ENCODE measurements at places on chromosomes 2 and 18. TPM values are rescaled to one million over a fixed set of nuclear protein-coding genes. Genes with fewer than 3 reads are reported as not detected.

- peaks cover 23% of the 10 kb centered on the region for H3K4me1 ChIP-seq
- H3K4me3 ChIP-seq, result no peak overlapping the region
- no peak overlapping the region for H3K27ac ChIP-seq
- H3K27me3 ChIP-seq, result no peaks in the 10 kb centered on the region
These were observed 2.2 kb downstream of the PLEKHA3 start for GRCh38 chr2:178482437-178482836.

DNA sequence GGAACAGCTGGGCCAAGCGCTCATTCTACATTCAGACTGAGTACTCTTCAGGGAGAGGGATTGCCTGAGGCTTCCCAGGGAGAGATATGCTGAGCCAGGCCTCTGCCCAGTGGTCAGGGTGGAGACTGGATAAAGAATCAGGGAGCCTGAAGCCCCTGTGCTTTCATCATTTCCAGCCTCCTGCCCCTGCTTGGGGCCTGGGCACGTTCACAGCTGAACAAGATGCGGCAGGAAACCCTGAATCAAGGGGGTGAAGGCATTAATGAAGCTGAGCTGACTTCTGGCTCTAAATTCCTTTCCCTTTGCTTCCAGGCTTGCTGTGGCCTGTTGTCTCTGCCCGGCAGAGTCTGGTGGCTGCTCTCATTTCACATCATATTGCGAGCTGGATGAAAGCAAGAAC lies 35.0 kb downstream of the RPL37A start:
- H3K4me3 ChIP-seq, result no peak overlapping the region
- no peaks in the 10 kb centered on the region for H3K27me3 ChIP-seq
- no peak for DNase-seq

GRCh38 chr18:54848121-54848520 lies 19.8 kb downstream of the RAB27B start:
- no peak overlapping the region for H3K4me3 ChIP-seq
- no peaks in the 10 kb centered on the region for H3K36me3 ChIP-seq
- DNase-seq, result no peak
- H3K27me3 ChIP-seq, result no peaks in the 10 kb centered on the region
- no peaks in the 10 kb centered on the region for H3K4me1 ChIP-seq
- H3K27ac ChIP-seq, result no peak overlapping the region

The GRHL1 gene
- total RNA-seq, result 5.5 TPM

DNA sequence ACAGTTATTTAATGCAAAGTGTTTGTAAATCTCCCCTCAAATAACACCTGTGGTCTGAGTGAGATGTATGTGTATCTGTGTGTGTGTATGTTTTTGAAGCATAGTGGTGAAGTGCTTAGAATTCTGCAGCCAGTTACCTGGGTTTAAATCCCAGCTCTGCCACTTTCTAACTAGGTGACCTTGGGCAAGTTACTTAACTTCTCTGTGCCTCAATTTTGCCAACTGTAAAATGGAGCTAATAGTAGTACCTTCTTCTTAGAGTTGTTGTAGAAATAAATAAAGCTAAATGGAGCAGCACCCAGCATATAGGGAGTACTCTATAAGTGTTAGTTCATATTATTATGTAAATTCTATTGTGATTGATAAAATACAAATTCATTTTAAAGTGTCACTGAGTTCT lies 48.9 kb downstream of the TGFA start:
- H3K4me1 ChIP-seq, result no peaks in the 10 kb centered on the region
- no peak overlapping the region for H3K27ac ChIP-seq
- DNase-seq, result no peak
- peaks cover 10% of the 10 kb centered on the region for H3K27me3 ChIP-seq
- no peak overlapping the region for H3K4me3 ChIP-seq

GRCh38 chr2:15041429-15041837 lies 408.9 kb downstream of the LRATD1 start:
- no peak overlapping the region for H3K4me3 ChIP-seq
- no peaks in the 10 kb centered on the region for H3K36me3 ChIP-seq
- H3K27ac ChIP-seq, result no peak overlapping the region
- H3K4me1 ChIP-seq, result no peaks in the 10 kb centered on the region
- H3K27me3 ChIP-seq, result peaks cover 18% of the 10 kb centered on the region

DNA sequence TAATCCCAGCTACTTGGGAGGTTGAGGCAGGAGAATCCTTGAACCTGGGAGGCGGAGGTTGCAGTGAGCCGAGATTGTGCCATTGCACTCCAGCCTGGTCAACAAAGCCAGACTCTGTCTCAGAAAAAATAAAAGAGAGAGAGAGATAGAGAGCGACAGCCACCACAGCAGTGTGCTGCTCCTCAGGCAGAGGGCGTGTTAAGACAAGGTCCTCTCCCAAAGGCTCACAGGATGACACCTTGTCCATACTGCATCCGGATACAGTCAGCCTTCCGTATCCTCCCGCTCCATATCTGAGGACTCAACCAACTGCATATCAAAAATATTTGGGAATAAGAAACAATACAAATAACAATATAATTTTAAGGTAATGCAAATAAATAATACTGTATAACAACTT lies 20.1 kb downstream of the ARL4C start:
- no peak overlapping the region for H3K4me3 ChIP-seq
- H3K27ac ChIP-seq, result no peak overlapping the region
- no peaks in the 10 kb centered on the region for H3K4me1 ChIP-seq
- DNase-seq, result peak; percentile 16
- no peaks in the 10 kb centered on the region for H3K36me3 ChIP-seq

The FECH gene
- 67.1 TPM for total RNA-seq

GRCh38 chr2:237205561-237205971 lies 119.9 kb downstream of the COPS8 start:
- H3K4me3 ChIP-seq, result no peak overlapping the region
- no peak overlapping the region for H3K27ac ChIP-seq
- H3K27me3 ChIP-seq, result no peaks in the 10 kb centered on the region
- no peak for DNase-seq

The CD8A gene
- 0.07 TPM for total RNA-seq

The GPC1 gene
- 0.82 TPM for total RNA-seq

DNA sequence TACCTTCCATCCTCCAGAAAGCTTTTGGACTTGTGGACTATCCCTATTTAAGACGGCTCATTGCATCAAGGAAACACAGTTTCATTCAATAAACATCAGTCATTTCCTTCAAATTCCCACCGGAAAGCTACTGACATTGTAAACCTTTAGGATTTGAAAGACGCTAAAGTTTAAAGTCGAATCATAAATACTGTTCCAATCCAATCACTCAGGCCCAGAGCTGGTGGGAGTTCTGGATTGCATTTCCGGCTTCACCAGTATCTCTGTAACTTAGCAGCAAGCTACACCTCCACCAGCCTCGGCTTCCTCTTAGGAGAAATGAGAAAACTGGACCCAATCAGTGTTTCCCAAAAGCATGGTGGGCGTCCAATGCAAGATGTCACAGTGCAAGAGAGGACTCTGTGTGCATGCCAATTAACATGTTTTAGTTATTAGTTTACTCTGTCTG lies 1.6 kb downstream of the WDFY1 start:
- DNase-seq, result peak; percentile 26
- no peaks in the 10 kb centered on the region for H3K27me3 ChIP-seq
- peaks cover 15% of the 10 kb centered on the region for H3K4me1 ChIP-seq

GRCh38 chr2:25311865-25312575 lies 29.7 kb downstream of the DNMT3A start:
- peak; percentile 49 for DNase-seq
- no peak overlapping the region for H3K4me3 ChIP-seq
- no peaks in the 10 kb centered on the region for H3K36me3 ChIP-seq

DNA sequence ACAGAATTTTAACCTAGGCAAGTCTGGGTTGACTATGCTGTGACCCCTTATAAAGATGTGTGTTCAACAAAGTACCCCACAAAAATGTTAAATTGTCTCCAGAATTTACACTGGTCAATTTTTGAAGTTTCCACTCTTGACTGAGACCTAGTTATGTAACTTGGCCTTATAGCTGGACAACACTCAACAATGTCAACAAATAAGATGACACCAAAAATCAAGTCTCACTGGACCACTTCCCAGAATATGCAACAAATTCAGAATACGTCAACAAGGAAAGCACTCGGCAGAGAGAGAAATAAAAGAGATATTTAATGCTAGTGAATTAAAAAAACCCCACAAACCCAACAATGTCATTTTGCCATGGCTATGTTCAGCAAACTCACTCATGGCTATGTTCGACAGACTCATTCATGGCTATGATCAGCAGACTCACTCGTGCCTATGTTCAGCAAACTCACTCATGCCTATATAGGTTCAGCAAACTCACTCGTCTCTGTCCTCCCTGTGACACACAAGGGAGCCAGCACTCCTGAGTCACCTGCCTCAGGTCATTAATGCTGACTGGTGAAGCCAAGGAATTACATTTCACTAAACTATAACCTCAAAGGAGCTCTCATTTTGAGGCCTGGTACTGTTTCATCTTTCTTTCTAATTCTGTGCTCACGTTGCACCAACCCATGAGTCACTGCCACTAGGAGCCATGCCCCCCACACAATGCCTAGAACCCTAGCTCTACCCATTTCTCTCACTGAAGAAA lies 72.7 kb downstream of the PTPN2 start:
- no peaks in the 10 kb centered on the region for H3K27me3 ChIP-seq
- H3K27ac ChIP-seq, result no peak overlapping the region

- no peak overlapping the region for H3K27ac ChIP-seq
- H3K4me1 ChIP-seq, result no peaks in the 10 kb centered on the region
- no peaks in the 10 kb centered on the region for H3K36me3 ChIP-seq
These were observed 53.9 kb downstream of the ZNF407 start for GRCh38 chr18:74651327-74652128.

- H3K4me3 ChIP-seq, result no peak overlapping the region
- H3K27ac ChIP-seq, result no peak overlapping the region
- H3K36me3 ChIP-seq, result no peaks in the 10 kb centered on the region
- no peaks in the 10 kb centered on the region for H3K4me1 ChIP-seq
- no peak for DNase-seq
These were observed 124.8 kb upstream of the BCL2L11 start for GRCh38 chr2:110995911-110996310.

DNA sequence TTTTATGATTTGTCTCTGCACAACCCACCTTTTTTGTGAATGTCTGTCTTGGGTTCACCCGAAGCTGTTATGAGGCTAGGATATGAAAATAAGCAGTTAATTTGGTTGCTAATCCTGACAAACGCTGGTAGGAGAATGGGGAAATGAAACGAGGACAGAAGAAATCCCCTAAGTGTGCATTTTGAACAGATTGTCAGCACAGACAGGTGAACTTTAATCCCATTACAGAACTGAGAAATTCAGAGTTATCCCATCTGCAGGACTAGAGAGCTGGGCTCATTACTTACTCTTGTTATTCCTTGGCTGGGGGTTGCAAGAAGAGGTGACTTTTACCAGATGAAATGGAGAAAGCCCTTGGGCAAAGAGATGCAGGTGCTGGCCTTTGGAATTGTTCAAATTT lies 123.3 kb upstream of the NYAP2 start:
- no peaks in the 10 kb centered on the region for H3K36me3 ChIP-seq
- no peak overlapping the region for H3K27ac ChIP-seq
- DNase-seq, result no peak
- no peaks in the 10 kb centered on the region for H3K27me3 ChIP-seq
- H3K4me1 ChIP-seq, result no peaks in the 10 kb centered on the region

GRCh38 chr2:25664183-25664964 lies 9.0 kb downstream of the DTNB start:
- H3K27me3 ChIP-seq, result no peaks in the 10 kb centered on the region
- no peak overlapping the region for H3K4me3 ChIP-seq
- H3K4me1 ChIP-seq, result no peaks in the 10 kb centered on the region

DNA sequence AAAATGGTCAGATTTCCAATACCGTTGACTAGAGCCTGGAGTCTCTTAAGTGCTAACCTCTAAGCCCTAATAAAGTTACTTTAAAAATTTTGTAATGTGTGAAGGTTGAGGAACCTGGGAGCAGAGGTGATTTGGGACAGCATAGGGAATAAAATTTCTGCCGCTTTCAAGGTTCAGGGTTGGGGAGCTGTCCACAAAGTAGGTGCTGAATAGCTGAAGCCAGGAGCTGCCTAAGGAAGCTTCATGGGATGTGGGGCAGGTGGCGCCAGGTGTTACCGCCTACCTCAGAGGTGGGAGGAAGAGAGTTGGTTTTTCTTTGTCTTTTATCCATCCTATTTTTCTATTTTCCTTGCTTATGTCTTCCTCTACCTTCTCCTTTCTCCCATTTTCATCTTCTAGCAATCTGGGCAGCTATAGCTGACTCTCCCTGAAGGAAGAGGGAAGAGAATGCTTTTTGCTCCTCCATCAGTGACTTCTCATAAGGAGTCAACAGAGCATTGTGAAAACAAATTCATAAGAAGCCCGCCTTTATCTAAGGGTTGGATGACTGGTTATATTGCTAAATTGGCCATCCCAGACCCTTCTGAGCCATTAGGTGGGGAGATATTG lies 178.7 kb downstream of the CLIP4 start:
- no peaks in the 10 kb centered on the region for H3K4me1 ChIP-seq
- H3K27me3 ChIP-seq, result no peaks in the 10 kb centered on the region
- no peak overlapping the region for H3K27ac ChIP-seq
- no peaks in the 10 kb centered on the region for H3K36me3 ChIP-seq
- no peak overlapping the region for H3K4me3 ChIP-seq

DNA sequence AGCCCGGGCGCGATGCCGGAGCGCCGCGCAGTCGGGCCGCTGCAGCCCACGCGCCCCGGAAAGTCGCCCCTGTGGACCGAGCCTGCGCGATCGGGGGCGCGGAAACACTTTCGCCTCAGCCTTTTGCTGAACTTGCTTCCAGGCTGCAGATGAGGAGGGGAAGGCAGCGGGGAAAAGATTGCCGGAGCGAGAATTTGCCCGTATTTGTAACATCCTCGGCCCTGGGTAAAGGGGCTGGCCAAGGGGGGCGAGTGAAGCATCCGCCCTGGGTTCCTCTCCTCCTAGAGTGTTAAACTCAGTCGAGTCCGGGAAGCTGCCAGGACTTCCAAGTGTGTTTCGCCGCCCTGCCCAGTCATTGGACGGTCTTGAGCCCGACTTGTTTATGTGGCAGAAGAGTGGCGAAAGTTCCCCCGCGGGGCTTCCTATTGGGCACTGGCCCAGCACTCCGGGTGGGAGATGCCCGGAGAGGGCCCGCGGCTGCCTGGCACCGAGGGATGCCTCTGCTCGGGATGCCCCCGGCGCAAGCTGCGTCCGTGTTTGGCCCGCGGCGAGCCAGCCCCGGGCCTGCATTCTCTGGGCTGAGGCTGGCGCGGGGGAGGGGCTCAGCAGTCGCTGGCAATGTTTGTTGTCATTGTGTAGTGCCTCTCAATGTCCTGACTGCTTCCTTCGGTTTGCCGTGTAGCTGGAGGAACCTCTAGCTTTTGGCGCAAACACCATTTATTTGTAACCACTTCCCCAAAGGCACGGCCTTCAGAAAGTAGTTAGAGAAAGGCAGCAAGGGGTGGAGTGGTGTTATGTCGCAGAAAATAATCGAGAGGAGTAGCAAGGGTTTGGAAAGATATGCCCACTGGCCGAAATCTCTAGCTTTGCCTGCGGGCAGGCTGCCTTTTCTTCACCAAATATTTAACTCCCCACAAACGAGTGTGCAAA lies 1.1 kb downstream of the CYBRD1 start:
- H3K4me3 ChIP-seq, result peak overlapping the region; percentile 82
- peaks cover 6% of the 10 kb centered on the region for H3K36me3 ChIP-seq
- H3K4me1 ChIP-seq, result peaks cover 17% of the 10 kb centered on the region
- peak overlapping the region; percentile 92 for H3K27ac ChIP-seq

DNA sequence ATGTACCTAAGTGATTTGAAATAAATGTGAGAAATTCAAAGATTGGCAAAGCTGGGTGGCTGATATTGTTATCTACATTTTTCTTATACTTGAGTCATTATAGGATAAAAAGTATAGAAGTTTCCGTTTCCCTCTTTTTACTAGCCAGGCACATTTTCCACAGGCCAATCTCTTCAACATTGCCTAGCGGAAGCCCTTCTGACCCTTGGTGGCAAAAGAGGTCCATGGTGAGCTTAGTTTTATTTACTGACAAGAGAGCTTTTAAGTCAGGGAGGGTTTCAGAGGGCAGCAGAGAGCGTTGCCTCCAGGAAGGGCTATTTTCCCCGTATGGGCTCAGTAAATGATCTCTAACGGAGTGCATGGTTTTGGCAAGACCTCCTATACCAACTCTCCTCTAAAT lies 15.1 kb upstream of the RHOB start:
- peaks cover 6% of the 10 kb centered on the region for H3K4me1 ChIP-seq
